Chondrocyte (in vitro differentiated cells): ENCODE measurements at places on chromosomes 13 and 19. TPM values are rescaled to one million over a fixed set of nuclear protein-coding genes. Genes with fewer than 3 reads are reported as not detected.

DNA sequence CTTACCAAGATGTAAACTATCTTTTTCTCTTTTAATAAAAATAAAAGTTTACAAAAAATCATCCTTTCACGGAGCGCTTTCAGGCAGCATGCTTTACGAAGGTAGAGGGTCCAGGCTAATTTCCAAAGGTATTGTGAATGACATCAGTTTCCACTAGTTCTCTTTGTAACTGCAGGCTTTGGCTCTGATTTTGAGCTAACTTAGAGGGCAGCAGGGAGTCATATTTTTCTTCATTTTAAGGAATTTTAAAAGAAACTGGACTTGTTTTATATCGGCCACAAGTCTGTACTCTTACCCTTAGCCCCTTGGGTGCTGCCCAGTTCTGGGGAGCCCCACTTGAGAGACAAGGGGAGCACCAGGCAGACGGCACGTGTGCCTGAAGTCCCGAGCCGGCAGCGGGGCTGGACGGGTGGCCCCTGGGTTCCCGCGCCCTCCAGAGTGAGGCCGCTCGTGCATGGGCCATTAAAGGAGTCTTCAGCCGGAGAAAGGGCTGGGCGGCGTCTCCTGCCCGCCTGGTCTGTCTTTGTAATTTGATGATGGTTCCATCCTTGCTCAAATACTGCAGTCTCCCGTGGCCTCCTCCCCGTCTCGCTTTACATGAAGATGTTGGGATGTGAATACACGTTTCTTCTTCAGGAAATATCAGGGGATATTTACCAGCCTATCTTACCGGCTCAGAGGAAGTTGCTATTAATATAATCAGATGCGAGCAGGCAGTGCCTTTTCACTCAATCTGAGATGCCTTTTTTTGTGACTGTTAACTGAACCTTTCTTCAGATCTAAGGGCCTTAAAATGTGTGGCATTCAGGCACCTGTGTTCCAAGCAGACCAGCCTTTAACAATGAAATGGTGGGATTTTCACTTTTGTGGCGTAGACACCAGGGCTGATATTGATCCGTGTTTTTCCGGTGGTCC is 67.4 kb downstream of the GGACT start:
- no peak for DNase-seq

GRCh38 chr19:48539503-48540096 is 12.4 kb upstream of the SULT2B1 start:
- no peak for DNase-seq

DNA sequence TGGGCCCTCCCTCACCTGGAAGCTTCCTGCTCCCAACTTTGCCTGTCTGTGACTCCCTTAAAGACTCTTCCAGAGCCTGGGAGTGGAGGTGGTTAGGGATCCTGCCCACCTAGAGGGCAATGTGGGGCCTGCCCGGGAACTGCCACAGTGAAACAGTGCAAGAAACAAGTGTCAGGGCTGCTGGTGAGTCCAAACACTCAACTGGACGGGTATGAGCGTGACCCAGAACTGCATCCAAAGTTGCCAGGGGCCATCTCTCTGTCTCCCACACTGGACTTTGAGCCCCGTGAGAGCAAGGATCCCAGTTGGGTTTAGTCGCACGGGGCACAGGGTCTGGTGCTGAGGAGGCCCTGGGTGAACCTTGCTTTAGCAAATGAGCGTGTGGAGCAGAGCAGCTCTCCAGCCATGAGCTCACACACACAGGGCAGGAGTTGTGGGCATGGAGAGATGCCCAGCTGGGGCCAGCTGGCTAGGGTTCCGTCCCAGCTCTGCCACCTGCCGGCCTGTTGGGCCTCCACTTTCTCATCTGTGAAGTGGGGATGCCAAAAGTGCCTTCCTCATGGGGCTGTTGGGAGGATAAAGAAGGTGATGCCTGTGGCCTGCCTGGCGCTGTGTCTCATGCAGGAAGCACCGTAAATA is 2.8 kb upstream of the NUMBL start:
- no peak for DNase-seq

DNA sequence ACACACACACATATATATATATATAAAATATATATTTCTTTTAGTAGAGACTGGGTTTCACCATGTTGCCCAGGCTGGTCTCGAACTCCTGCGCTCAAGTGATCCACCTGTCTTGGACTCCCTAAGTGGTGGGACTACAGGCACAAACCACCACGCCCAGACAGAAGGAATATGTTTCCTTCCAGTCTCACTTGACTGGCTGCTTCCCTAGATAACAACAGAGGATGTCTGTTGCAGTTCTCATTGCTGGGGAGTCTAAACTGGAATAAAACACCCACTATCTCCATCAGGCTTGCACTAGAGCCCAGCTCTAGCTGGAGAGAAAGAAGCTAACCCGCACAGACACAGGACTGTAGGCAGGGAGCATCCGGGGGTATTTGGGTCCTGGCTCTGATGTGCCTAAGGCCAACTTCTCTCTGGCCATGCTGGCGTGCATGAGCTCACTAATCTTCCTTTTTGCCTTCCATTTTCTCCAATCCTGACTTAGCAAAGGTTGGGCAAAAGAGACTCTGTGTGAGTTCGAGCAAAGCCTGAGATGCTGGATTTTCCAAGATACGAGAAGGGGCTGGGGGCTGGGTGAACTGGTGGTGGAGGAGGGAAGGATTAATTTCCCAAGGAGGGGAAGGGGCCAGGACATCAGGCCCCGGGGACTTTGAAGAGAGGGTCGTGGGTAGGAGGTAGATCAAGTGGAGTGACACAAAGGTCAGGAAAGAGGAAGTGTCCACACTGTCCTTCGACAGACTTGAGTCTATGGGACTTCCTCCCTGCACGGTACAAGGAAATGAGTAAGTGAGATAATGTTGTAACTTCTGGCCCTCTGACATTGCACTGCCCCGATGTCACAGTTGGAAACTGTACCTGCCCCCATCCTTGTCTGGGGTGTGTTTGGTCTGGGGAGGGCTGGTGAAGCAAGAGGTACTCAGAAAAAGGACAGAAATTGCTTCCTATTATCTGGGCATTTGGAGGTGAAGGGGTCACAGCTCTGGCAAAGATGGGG is 22.5 kb upstream of the ALOX5AP start:
- DNase-seq: no peak

DNA sequence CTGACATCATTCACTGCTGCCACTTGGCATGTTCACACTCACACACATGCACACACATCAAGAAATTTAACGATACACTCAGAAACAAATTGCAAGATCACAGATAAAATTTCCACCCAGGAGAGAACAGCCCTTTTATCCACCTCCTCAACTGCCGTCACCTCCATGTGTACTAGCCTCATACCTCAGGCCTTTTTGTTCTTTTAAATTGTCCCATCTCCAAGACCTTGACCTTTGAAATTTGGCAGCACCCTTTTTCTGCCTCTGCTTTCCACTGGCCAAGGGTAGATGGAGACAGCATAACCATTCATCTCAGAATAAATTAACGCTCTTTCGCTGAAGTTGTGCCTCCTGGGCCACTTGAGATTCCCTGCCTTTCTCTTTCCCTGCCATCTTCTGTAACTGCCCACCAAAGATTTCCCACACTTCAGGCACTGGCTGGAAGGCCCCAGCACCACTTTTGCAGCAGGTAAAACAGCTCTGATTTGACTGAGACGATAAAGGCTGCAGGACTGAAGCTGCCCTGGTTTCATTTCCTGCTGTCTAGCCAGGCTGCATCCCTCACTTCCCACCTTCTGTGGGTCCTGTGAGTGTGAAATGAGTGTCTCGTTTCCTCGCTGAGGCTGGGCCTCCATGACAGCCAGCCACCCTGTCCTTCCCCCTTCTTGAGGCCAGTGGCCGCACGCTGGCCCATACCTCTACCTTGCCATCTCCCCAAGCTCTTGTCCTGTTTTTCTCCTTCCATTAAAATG is 39.3 kb downstream of the MBNL2 start:
- DNase-seq: no peak

DNA sequence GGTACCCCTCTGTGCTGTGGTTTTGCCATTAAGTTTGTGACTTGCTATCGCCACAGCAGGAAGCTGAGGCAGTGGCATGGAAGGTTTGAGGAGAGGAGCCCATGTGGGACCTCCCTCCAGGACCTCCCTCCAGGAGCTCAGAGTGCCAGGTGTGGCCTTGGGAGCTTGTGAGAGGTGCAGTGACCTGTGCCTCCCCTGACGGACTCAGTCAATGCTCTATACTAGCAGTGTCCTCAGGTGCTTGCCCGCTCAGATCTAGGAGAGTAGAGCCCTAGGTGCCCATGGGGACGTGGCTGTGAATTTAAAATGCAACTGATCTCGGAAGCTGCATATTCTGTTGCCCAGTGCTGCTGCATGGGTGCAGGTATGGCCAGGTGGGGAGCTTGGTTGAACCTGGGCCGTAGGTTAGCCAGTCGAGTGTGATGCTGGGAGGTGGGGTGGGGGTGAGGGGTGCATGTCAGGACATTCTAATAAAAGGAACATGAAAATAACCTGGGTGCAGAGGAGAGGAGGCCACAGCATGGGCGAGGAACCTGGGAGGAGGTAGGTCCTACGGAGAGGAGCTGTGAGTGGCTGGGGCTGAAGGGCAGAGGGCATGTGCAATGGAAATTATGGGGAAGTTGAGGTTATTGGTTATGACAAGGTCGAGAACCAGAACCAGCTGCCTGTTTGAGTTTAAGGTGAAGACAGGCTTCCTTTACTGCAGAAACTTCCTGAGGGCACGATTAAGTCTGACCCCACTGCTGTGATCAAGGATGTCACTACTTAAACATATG is 41.6 kb downstream of the TEX29 start:
- no peak for DNase-seq

- no peak for DNase-seq
These were observed 420 bp downstream of the ECH1 start for GRCh38 chr19:38831142-38831605.

- DNase-seq: no peak
These were observed 1.3 kb upstream of the AXL start for GRCh38 chr19:41217741-41218140.

- DNase-seq: no peak
These were observed 2.7 kb downstream of the ING1 start for GRCh38 chr13:110716247-110716515.

DNA sequence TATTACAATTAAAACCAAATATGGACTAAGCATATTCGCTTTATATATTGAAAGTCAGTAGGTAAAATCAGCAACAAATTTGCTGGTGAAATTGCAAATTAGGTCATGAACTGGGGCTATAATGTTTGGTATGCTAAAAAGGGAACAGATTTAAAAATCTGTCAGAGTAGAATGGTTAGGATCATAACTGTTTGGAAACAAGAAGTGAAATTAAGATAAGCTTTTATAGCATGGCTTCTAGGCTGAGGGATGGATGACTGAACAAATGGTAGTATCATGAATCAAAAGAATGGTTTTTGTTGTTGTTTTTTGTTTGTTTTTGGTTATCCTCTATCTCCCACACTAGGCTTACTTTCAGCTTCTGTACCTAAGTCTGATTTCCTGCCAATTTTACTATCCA is 1090.4 kb downstream of the PCDH9 start:
- DNase-seq: no peak

DNA sequence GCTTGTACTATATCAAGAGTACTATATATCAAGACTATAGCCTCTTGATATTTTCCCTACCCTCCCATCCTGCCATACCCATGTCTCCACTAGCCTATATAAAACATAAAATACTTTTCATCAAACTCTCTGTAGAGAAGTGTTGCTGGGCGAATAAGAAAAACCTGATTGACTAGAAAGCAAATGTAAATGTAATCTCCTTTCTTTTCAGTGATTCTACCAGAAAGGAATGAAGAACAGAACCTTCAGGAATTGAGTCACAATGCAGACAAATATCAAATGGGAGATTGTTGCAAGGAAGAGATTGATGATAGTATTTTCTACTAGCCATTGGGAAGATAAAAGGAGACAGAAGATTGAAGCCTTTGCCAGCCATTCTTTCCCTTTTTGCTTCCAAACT is 89.2 kb downstream of the KCNRG start:
- DNase-seq: no peak

CGB3 gene
- not detected in 3 replicates for total RNA-seq

NOVA2 gene
- 0.10 to 0.22 TPM (median 0.18 TPM) in 3 replicates for total RNA-seq

PTPRH gene
- 0.42 to 0.54 TPM in 2 of 3 replicates, not detected in the other for total RNA-seq

SIX5 gene
- 29.3 to 33.8 TPM (median 33.0 TPM) in 3 replicates for total RNA-seq

ZNF729 gene
- total RNA-seq: not detected in 3 replicates
